Esophagus squamous epithelium (tissue), 5 donors: ENCODE measurements at places on chromosomes 1 and 21.

GRCh38 chr1:10751561-10752085 is 44.8 kb downstream of the CASZ1 start:
- no peaks in the 10 kb centered on the region for H3K27me3 ChIP-seq
- no peak overlapping the region for H3K27ac ChIP-seq
- DNase-seq: no peak
- H3K4me1 ChIP-seq: peaks cover 10% of the 10 kb centered on the region

- peaks cover 27% of the 10 kb centered on the region for H3K4me1 ChIP-seq
- H3K27me3 ChIP-seq: no peaks in the 10 kb centered on the region
- H3K27ac ChIP-seq: no peak overlapping the region
- no peaks in the 10 kb centered on the region for H3K36me3 ChIP-seq
- DNase-seq: no peak
These were observed 17.4 kb upstream of the SHE start for GRCh38 chr1:154519591-154519991.

GRCh38 chr1:66475940-66476339 is 58.0 kb upstream of the SGIP1 start:
- H3K27ac ChIP-seq: no peak overlapping the region
- no peak for DNase-seq
- H3K4me3 ChIP-seq: no peak overlapping the region

GRCh38 chr1:164885311-164885710 is 326.3 kb downstream of the PBX1 start:
- no peak overlapping the region for H3K4me3 ChIP-seq
- no peak overlapping the region for H3K27ac ChIP-seq
- no peaks in the 10 kb centered on the region for H3K4me1 ChIP-seq
- no peaks in the 10 kb centered on the region for H3K27me3 ChIP-seq

GRCh38 chr1:84006591-84006990 is 7.7 kb upstream of the TTLL7 start:
- no peak overlapping the region for H3K4me3 ChIP-seq
- no peaks in the 10 kb centered on the region for H3K27me3 ChIP-seq

- H3K36me3 ChIP-seq: peaks cover 54% of the 10 kb centered on the region
- DNase-seq: no peak
- H3K27ac ChIP-seq: no peak overlapping the region
- no peaks in the 10 kb centered on the region for H3K27me3 ChIP-seq
These were observed 25.4 kb downstream of the ECE1 start for GRCh38 chr1:21264898-21265297.

DNA sequence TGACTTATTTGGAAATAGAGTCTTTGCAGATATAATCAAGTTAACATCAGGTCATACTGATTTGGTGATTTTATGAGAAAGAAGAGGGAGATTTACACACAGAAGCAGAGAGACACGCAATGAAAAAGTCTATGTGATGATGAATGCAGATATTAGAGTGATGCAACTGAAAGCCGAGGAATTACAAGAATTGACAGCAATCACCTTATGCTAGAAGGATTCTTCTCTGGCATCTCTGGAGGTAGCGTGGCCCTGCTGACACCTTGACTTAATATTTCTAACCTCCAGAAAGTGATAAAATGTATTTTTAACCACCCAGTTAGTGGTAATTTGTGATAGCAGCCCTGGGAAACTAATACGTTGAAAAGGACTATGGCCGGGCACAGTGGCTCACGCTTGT is 14.2 kb upstream of the CFH start:
- H3K4me3 ChIP-seq: no peak overlapping the region
- no peaks in the 10 kb centered on the region for H3K27me3 ChIP-seq
- DNase-seq: no peak
- no peak overlapping the region for H3K27ac ChIP-seq

DNA sequence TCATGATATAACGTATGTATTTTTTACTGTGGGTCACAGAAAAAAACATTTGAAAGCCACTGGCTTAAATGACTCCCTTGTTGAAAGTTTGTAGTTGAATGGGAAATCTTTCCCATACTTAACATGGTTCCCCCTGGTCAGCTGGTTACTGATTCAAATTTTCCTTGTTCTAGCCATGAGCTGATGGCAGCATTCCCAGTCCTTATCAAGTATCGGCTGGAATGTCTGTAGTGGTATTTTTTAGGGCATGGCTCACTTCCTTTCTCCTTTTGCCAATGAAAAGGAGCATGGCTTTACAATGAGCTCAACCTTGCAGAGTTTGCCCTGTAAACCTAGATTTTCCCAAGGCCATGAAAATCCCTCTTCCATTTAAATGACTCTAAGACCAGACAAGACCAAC is 55.7 kb downstream of the GIPC2 start:
- H3K4me3 ChIP-seq: no peak overlapping the region
- no peaks in the 10 kb centered on the region for H3K36me3 ChIP-seq
- H3K4me1 ChIP-seq: no peaks in the 10 kb centered on the region
- no peaks in the 10 kb centered on the region for H3K27me3 ChIP-seq
- no peak overlapping the region for H3K27ac ChIP-seq

- peaks cover 50% of the 10 kb centered on the region for H3K4me1 ChIP-seq
- H3K27ac ChIP-seq: peak overlapping the region; percentile 94
- no peaks in the 10 kb centered on the region for H3K36me3 ChIP-seq
- H3K27me3 ChIP-seq: no peaks in the 10 kb centered on the region
- H3K4me3 ChIP-seq: peak overlapping the region; percentile 81
These were observed 101.5 kb downstream of the CASZ1 start for GRCh38 chr1:10694633-10695627.

DNA sequence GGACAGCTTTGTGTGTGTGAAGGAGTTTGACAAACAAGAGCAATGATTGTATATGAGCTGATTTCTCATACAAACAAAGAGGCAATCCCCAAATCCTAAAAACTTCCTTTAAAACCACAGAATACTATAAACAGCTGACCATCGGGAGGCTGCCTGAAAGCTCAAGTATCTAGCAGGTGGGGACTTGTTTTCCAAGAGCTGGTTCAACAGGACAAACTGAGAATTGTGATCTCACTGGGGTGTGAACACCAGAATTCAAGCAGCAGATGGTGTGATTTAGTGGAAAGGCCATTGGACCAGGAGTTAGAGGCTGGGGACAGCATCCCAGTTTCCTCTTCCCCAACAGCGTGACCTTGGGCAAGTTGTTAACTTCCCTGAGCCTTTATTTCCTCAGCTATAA is 13.9 kb downstream of the LMX1A start:
- peaks cover 8% of the 10 kb centered on the region for H3K4me1 ChIP-seq
- no peak overlapping the region for H3K4me3 ChIP-seq
- H3K36me3 ChIP-seq: no peaks in the 10 kb centered on the region
- H3K27ac ChIP-seq: no peak overlapping the region

DNA sequence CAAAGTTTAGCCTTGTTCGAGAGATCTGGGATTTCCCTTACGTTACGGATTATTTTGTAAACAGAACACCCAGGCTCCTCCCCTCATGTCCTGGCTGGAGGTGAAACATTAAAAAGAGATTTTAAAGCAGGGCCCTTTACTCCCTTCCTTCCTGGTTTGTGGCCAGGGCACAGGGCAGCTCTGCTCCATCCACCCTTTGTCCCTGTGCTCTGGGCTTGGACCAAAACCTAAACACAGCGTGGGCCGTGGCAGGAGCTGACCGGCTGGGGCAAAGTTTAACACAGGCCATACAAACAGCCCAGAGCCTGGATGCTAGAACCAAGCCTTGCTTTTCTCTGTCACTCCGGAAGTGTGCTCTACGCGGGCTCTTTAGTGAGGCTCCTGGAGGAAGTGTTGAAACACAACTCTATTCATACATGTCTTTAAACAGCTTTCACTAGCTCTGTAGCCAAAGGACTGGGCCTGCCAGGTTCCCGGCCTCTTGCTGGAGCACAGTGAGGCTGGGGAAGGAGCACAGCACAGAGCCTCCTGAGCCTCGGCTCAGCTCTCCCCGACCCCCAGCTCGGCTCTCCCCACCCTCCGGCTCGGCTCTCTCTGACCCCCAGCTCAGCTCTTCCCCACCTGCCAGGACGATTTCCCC is 84.7 kb downstream of the PDE9A start:
- peaks cover 13% of the 10 kb centered on the region for H3K36me3 ChIP-seq
- H3K4me3 ChIP-seq: no peak overlapping the region
- no peaks in the 10 kb centered on the region for H3K27me3 ChIP-seq
- peaks cover 3% of the 10 kb centered on the region for H3K4me1 ChIP-seq
- DNase-seq: no peak

GRCh38 chr1:163085904-163086268 is 16.7 kb downstream of the RGS4 start:
- no peak overlapping the region for H3K4me3 ChIP-seq
- no peak overlapping the region for H3K27ac ChIP-seq
- H3K27me3 ChIP-seq: no peaks in the 10 kb centered on the region
- no peak for DNase-seq
- H3K4me1 ChIP-seq: peaks cover 5% of the 10 kb centered on the region
